ENCODE measurements at places on chromosomes 2 and 18.

DNA sequence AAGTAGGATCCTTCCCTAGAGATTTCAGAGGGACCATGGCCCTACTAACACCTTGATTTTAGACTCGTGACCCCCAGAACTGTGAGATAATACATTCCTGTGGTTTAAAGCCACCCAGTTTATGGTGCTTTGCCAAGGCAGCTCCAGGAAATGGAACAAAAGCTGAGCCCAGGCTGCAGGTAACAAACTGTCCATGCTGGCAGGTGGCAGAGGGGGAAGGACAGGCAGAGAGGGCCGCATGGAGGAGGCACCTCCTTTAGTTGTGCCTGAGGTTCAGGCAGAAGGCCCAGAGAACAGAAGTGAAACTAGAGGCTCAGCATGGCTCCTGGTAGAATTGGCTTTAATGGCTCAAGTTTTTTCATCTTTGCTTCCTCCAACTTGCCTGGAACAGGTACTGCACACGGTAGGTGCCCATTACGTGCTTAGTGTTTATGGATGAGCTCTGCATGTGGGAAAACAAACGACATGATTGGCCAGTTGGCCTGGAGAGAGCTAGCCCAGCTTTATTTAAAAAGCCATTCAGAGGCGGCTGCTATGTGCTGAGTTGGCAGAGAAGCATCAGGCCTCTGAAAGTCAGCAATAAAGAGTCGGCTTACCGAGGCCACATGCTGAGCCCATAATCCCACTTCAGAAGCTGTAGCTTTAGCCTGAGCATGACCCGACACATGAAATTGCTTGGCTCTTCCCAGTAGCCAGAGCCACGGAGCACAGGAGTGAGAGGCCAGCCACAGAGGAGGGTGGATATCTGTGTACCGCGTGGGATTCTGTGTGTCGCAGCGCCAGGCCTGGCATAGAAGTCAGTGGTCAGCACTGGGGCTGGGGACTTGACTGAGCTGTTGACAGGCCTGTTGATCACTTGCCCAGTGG lies 36.5 kb downstream of the HS1BP3 start:
- no peak for DNase-seq

GRCh38 chr18:13582178-13582670 lies 144.1 kb downstream of the FAM210A start:
- no peak for DNase-seq

GRCh38 chr2:36371070-36371874 lies 15.7 kb downstream of the CRIM1 start:
- DNase-seq = no peak

DNA sequence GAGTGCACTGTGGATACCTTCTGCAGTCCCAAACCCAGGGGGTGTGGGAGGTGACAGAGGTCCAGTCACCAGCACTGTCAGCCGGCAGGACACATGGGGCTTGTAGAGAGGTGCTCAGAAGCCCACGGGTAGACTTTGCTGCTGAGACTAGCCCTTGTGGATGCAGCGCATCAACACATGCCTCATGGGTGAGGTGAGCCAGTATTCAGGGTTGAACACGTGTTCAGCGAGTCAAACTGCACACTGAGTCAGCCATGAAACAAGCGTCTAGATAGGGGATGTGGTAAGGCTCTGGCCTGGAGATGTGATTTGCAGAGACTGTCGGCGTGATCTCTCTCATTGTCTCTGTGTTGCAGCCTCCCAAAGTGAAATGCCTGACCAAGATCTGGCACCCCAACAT lies 35.8 kb upstream of the SCLY start:
- DNase-seq = peak; percentile 46

DNA sequence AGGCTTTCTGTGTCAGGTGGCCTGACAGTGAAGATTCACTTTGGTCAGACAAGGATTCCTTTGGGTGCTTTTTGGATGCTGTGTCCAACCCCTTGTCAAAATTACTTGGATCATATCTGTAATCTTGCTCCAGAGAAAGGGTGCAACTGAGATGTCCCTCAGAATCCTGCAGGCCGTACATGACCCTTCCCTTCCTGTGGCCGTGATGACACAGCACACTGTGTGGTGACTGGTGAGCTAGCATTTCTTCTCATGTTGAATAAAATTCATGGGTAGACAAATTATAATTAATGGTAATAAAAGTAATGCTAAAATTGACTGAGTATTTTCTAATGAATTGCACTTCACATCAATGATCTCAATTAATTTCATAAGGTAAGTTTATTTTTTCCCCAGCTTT lies 356.2 kb downstream of the LPIN1 start:
- DNase-seq = no peak

- DNase-seq = no peak
Measured at GRCh38 chr2:121103960-121104359, 181.0 kb downstream of the TFCP2L1 start.

DNA sequence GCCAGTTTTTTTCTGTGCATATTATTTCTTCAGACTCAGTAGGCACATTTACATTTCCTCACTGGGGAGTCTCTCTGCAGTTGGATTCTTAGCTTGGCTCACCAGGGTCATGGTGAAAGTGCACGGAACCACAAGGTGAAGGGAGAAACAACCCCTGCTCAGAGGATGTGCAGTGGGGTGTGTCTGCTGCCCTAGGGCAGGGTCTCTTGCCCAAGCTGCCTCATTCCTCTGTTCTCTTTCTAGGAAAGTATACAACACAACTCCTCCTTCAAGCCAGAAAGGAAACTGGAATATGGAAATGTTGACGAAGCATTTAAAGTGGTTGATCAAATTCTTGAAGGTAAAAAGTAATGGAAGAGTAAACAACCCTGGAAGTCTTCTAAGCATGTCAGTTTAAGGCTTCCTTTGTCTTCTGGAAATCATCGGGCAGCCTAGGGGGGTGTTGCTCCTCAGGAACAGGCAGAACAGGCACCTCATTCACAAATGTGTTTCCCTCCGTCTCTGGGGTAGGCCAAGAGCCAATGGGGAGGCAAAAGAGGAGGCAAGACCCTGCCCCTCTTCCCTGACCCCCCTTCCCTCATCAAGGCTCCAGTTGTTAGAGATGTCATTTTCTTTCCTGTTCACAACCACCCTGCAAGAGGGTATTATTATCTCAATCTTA lies 41.4 kb downstream of the AOX1 start:
- DNase-seq = no peak

DNA sequence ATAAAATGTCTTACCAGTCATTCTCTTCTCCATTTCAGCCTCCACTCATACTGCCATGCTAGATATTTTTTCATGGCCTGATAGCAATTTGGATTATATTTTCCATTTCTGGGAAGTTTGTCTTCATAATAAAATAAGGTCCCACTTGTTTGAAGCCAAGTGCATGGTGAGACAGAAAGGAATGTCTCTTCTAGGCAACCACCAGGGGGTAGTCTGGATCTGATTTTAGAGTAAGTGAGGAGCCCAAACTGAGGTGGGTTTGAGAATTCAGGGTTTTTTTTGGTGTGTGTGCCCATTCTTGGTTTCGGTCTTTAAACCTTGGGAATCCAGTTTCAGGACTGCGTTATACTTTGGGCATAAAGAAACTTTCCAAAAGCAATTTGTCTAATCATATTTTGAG lies 315.5 kb downstream of the RPRM start:
- DNase-seq = no peak

DNA sequence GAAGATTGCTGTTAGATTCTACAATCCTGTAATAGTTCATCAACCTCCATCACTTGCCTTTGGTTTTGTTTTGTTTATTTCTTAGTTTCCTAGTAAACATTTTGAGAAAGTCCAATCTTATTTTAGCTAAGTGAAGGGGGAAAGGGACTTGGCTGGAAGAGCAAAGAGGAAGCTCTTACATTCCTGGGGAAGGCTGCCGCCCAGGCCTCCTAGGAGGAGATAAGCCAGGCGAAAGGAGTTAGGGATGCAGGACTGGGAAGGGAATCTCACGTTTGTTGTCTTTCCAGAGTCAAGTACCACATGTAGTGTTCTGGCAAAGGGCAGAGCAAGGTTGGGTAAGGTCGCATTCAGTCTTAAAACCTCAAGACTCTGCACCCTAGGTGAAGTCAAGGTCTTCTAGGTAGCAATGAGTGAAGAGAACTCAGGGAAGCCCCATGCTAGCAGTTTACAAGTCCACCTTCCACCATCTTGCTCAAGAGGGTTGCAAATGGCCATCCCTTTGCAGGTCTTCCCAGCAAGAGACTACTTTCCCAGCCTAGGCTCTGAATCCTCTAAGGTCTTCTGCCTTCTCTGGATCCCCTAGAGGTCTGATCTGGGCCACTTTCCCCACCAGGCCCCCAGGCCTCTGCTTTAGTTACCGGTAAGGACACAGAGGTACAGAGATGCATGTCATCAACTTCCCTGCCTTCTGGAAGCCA lies 320.7 kb downstream of the CYP26B1 start:
- no peak for DNase-seq

- DNase-seq = no peak
Measured at GRCh38 chr2:137826373-137827372, 137.6 kb upstream of the HNMT start.

GRCh38 chr2:132438691-132439090 lies 22.1 kb downstream of the GPR39 start:
- DNase-seq = peak; percentile 79

GRCh38 chr2:56515399-56515798 lies 331.6 kb downstream of the CCDC85A start:
- no peak for DNase-seq

DNA sequence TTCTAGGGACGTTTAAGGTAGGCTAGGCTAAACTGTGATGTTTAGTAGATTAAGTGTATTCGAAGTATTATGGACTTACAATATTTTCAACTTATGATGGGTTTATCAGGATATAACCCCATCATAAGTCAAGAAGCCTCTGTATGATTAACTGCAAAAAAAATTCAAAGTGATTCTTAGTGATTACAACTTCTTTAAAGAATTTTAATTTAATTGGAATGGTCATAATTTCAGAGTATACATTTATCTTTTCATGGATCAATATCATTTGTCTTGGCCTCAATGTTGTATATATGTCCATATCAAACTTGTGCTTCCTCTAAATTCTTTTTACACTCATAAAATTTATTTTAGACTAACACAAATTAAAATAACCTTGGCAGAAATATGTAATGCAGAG lies 183.3 kb upstream of the LRP1B start:
- DNase-seq = no peak

DNA sequence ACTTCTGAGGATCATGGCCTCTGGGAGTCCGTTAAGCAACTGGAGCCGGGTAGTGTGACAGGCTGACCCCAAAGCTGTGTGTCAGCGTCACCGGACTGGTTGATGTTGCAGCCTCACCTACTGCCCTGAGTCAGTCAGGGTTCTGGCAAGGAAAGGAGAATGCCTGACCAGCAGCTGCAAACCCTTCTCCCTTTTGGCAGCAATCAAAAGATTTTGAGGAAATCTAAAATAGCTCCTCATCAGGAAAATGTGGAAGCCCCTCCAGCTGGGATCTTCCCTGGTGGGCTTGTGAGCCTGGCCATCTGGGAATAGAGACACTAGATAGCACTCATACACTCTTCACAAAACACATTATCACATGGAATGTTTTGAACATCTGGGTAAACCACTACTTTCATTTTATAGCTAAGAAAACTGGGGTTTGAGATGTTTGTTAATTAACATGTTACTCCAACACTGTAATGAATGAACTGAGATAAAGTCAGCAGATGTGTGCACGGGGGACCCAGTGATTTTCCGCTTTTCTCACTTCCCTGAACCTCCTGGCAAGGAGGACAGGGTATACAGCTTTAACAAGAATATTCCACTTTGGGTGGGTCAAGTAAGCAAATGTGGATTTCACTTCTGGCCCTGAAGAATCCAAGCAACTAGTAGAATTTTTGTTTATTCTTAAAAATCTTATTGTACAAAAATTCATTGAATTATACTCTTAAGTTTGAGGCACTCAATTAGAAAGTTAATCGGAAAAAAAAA lies 24.7 kb downstream of the CLUL1 start:
- no peak for DNase-seq

DNA sequence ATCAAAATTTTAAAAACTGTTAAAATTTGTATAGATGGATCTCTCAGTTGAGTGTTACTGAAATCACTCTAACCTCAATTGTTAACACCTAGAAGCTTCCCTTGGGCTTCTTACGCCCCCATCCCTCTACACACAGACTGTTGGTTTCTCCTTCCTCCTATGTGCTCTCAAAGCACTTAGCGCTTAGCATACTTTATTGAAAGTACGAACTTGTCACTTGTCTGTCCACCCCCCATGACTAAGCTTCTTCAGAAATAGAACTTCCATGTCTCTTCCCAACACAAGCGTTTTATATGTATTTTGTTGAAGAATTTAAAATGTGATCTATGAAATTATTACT lies 441 bp downstream of the MPHOSPH10 start:
- no peak for DNase-seq

GRCh38 chr2:100142393-100142792 lies at the start of gene AFF3:
TSS of gene AFF3 (minus strand) at chr2:100142590. CDS start at chr2:100104454, 38,136 bp downstream.
- no peak for DNase-seq

DNA sequence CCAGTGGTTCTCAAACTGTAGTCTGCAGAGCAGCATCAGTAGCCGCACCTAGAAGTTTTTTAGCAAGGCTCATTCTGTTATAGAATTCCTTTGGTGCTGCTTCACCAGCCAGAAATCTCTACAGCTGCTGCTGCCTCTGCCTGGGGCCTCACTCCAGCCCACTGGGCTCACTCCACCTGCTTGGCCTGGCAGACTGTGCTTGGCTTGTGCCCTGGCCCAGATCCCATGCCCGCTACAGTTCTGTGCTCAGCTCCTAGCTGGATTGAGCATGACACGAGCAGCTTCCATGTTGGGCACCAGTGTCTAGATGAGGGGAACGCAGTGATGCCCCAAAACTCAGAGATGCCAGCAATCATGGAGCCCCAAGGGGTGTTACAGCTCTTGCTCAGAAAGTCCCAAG lies 22.6 kb downstream of the MAPK4 start:
- no peak for DNase-seq

GRCh38 chr2:65273344-65273743 lies 45.7 kb downstream of the ACTR2 start:
- DNase-seq = no peak

DNA sequence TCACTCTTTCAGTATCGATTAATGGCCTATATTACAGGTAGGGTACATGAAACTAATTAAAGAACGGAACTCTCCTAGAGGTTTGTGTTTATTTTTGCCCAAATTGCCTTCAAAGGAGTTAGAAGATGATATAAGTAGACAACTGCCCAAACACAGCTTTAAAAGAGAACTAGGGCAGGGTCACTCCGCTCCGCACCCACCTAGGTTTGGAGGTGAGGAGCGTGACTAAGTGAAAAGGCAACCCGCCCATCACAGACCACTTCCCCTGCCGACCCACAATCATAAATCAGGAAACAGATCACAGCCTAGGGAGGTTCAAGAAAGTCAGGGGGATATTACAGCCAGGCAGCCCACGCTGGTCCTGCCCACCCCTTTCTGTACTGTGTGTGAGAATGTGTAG lies 166.7 kb downstream of the C1D start:
- DNase-seq = no peak

GRCh38 chr2:199258291-199258690 lies 199.4 kb downstream of the SATB2 start:
- no peak for DNase-seq

GRCh38 chr18:55093295-55093694 lies 134.0 kb upstream of the CCDC68 start:
- DNase-seq = no peak

DNA sequence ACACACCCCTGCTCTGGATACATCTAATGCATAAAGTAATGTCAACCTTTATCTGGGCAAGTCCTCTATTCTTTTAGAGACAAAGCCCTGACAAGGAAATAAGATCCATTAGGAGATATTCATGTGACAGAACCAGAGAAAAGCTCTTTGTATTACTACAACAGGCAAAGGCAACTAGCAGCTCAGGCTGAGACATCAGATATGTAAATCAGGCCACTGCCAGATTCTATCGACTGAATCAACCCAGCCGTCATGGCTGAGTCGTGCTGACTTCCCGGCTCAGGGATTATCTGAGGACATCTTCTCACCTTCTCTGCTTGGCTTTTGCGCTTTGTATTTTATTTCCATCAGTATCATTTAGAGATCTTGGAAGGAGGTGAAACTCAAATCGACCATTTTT lies 294.5 kb downstream of the PLCL1 start:
- DNase-seq = no peak
